Occipital lobe (tissue), 3 donors: ENCODE measurements at places on chromosomes 3 and 15. TPM values are rescaled to one million over a fixed set of nuclear protein-coding genes. Genes with fewer than 3 reads are reported as not detected.

DNA sequence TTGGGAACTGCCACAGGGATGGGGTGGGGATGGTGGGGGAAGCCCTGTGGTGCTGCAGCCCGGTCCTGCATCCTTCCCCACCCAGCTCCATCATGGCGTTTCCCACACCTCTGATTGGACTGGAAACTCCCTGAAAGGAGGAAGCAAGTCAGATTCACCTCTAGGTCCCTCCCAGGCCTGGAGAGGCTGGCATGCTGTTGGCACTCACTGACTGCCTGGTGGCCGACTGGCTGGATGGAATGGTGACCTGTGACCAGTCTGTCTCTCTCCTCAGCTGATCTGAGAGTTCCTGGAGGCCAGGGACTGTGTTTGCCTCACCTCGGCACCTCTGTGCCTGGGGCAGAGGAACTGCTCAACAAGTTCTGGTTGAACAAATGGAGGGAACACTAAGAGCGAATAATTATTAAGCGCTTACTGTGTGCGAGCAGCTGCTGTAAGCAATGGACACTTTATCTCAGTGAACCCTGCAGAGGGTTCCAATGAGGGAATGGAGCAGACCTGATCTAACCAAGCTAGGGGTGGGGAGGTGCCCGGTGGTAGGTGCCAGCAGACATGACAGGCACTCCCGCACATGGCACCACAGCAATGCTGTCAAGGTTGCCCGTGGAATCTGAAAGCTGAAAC is 3.5 kb upstream of the HHATL start:
- DNase-seq = no peak

- DNase-seq = no peak
These were observed 92.3 kb upstream of the ADAMTSL3 start for GRCh38 chr15:83561661-83562060.

DNA sequence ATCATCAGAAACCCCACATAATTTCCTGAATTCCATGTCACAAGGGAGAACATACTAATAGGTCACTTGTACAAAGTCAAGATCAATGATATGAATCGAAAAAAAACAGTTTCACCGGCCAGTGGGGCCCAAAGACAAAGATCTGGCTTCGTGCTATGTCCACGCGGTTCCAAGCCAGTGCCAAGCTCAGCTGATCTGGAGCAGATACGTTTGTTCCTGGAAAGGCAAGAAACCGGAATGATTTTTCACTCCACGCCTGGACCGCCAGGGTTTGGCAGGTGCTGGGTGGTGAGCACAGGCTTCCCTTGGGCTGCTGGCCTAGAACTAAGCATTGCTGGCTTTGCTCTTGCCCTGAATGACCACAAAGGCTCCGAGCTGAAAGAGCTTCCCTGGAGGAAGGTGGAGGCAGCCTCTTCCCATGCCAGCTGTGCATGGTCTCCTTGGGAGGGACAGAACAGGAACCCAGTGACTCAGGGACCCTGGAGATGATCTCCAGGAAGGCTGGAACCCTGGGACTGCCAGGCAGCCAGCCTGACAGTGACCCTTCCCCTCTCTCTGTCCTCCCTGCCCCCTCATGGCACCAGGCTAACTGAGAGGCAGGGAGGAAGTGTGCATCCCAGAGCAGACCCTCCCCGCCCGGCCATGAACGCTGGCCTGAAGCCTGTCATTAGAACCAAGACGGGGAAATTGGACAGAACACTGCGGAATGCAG is 40.9 kb downstream of the TRPM1 start:
- DNase-seq = no peak

DNA sequence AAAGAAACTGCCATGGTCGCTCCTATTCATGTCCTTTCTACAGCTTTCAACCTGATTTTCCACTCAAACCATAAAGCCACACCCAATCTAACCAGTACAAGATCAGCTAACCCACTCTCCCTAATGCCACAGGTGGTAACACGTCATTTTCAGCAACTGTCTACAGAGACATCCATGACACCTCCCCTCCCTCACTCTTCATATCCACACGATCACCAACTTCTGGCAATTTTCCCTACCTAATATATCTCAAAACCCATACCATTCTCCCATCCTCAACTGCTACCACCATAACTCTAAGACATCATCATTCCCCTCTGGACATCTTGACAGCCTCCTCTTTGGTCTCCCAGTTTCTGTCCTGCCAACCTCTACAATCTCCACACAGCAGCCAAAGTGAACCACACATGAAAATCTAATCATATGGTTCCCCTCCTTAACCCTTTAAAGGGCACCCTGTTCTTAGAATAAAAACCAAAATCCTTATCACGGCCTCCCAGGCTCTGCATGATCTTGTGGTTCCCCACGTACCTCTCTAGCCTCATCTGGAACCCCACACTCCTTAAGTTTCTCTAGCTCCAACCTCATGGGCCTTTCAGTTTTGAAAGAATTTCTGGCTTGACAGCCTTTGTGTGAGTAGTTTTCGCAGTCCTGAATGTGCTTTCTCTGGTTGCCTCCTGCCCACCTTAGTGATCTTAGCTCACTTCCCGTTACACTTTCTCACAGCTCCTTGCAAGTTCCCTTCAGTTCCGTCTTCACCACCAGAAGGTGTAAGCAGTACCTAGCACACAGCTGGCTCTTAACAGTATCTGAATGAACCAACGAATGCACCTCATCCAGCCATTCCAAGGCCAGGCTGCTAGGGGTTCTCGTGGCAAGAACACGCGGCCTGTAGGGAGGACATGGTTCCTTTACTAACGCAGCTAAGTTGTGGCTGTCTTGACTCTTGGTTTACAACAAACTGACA is 33.4 kb downstream of the SPINK8 start:
- no peak for DNase-seq

GRCh38 chr3:123586968-123587367 is 2.1 kb upstream of the HACD2 start:
- no peak for DNase-seq

DNA sequence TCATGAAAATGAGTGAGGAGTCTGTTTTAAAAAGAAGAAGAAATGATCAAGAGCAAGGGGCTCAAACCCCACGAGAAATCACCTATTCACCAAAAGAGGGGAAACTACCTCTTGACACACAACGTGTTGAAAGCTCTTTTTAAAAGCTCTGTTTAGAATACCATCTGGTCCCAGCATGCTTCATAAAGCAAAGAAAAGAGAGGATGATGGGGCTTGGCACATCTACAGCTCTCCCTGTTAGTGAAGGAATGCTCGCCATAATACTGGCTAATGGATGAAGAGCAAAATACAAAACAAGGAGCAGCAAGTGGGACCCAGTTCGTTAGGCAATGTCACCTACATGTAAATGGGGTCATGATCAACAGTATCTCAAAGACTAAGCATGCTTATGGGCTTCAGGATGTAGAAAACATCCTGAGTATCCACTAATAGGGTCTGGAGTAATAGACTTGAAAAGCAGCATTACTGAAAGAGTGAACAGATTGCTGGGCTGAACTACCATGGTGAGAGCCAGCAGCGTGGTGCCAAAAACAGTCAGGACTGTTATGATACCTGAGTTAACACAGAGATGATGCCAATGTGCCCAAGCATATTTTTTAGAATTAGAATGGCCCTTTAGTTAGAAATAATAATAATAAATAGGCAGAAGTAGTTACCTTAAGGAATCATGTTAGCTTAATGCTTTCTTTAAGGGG is 159.7 kb upstream of the POU1F1 start:
- DNase-seq = no peak

Gene LMAN1L
- not detected for total RNA-seq

GRCh38 chr15:89760303-89761008 is 9.4 kb upstream of the MESP1 start:
- peak; percentile 16 for DNase-seq

DNA sequence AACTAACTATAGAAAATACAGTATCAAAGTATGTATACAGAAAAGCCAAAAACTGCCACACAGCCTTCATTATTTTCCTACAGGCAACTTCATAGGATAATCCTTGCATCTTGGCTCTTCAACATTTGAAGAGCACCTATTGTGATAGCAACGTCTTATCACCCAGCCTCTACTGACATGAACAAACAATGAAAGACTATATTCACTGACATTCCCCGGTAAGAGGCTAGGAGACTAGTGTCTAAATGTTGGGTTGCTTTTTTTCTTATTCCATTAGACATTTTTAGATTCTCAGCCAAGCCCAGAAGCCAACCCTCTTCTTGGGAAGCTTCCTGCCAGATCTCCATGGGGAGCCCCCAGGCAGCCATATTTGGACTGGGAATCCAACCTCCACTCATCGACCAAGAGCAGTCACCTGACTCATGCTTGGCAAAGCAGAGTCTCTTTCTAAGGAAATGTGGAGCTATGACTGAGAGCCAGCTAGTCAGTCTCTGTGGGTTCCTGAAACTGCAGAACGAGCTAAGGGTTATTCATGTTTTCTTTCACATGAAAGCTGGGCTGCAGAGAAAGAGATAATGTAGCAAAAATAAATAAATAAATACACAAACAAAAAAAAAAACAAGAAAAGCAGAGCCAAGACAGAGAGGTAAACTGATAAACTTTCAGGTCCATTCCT is 227.5 kb downstream of the MAGI1 start:
- peak; percentile 23 for DNase-seq

GRCh38 chr15:97200161-97200560 is 760.3 kb upstream of the ARRDC4 start:
- no peak for DNase-seq

Gene ALS2CL
- 3.9 TPM for total RNA-seq

DNA sequence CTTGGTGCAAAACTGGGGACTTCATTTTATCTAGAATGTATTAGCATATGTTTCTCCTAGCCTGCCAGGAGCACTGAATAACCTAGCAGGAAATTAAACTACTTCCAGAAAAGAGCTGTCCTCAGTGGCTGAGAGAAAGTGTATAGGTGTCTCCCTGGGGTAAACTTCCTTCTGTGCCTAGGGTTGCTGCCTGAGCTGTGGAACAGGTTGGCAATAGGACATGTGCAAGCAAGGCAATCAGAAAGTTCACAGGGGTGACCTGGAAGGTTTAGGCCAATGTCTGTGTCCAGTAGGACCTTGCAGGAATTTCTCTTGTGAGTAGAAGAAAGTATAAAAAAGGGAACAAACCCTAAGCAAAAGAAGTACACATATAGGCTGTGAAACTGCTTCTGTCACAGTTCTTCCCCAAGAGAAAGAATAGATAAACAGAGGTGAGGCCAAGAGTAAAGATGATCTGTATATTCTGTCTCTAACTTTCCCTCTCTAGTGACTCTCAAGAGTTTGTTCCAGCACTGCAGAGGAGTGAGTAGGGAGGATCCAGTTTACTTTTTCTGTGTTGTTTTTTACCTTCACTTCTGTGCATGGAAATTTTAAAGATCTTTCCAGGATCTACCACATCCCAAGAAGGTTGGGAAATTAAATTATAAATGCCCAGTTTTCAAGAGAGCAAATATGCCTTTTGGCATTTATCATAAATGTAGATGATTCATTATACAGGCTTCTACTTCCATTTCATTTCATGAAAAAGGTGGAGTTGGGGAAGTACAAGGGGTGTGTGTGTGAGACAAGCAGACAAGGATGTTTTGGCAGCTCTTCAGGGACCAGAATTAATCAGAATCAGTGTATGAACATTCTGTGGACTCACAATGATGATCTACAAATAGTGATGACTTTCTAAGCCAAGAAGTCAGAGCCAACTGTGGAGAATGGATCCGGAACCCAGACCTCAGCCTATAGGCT is 155.2 kb downstream of the RBPMS2 start:
- DNase-seq = no peak

- DNase-seq = no peak
These were observed 756 bp upstream of the CAMK2N2 start for GRCh38 chr3:184261854-184262763.
